ENCODE measurements at places on chromosomes 12 and 14.

GRCh38 chr14:62126879-62127478, 364.8 kb downstream of the SNAPC1 start:
- no peak for DNase-seq

DNA sequence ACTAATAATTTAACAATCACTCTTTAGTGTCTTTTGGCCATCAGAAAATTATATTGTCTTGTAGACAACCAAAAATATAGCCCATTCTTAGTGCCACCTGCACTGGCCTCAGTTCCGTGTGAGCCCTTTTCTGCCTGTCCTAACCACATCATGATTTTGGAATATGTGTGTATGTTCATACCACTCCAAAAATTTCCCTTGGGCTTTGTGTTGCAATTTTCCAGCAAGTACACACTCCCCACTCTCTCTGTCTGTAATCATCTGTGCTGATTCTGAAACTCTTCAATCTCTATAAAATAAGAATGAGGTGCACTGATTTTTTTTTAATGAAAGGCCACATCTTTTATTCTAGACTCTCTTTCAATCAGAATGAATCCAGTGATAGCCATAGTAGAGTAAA, 196.0 kb downstream of the PIK3C2G start:
- no peak for DNase-seq

DNA sequence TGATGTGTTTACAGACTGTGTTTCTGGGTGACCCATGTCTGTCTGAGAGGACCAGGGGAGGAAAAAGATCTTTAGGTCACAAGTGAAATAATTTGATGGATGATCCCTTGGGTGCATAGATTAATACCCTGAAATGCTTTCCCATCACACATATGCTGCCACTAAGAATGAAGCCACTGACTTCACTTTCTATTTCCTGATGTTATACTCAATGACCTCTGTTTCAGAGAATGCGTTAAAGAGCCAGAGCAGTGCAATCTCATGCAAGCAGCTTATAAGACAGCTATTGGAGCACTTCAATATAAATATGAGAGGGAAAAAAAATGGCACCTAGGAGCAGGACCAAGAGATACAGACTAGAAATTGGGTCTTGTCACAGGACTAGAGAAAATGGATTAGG, 133.7 kb downstream of the KLHL28 start:
- DNase-seq = no peak

GRCh38 chr14:69325086-69325485, 65.1 kb downstream of the GALNT16 start:
- no peak for DNase-seq

GRCh38 chr14:57889245-57889644, 23.4 kb upstream of the SLC35F4 start:
- DNase-seq = peak; percentile 9

- DNase-seq = no peak
Measured at GRCh38 chr14:34063470-34064164, 112.7 kb upstream of the EGLN3 start.

Measured in prostate gland (tissue), 2 donors.